ENCODE measurements at places on chromosomes 13 and 19.

DNA sequence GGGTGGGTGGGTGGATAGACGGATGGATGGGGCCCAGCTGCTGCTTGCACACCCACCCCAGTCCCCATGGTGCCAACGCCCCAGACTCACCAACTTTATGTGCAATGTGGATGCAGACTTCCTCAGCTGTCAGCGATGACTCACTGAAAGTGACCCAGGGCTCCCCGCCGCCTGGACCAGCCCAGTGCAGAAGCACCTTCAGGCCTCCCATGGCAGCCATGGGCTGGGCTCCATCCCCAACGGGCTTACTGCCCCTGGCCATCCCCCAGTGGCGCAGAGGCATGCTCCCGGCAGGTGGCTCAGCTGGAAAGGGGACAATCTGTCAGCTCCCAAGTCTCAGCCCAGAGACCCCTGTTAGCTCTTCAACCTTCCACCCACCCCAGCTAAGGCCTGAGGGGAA is 2.2 kb downstream of the TYK2 start:
- no peak for DNase-seq

DNA sequence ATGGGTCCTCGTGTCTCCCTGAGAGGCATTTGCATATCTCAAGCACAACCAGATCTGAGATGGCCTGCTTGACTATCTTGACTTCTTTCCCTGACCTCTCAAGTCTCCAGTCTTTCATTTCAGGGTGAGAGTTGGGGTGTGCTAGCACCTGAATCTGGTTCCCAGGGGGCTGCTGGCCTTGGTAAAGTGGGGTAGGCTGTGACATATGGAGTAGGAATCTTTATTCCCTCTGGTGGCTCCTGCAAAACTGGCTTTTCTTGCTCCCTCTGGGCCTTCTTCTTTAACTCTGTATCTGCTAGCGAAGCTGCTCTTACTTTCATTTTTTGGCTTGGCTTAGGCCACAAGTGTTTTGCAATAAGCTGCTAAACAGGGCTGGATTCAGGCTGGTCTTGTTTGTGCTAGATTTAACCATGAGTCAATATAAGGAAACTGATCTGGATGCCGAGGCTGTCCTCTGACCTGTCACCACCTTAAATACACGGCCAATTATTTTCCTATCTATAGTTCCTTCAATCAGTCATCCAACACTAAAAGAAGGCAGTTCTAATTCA is 42.3 kb downstream of the ZNF493 start:
- no peak for DNase-seq

DNA sequence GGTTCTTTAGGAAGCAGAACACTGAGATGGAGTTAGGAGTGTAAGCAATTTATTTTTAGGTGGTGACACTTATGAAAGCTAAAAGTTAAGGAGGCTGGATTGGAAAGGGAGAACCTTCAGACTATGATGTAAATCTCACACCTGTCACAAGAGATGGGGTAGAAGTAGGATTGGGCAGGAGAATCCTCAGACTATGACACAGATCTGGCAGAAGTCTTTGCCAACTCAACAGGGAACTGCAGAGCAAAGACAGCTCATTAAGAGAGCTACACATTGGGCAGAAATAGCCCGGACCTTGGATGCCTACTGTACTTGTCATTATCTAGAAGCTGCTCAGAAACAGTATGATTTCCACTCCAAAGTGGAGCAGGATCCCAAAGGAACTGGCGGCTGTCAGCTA is 134.4 kb downstream of the DNAJC15 start:
- no peak for DNase-seq

- no peak for DNase-seq
Measured at GRCh38 chr19:17946965-17947784, 14.4 kb downstream of the CCDC124 start.

GRCh38 chr13:98483601-98484288 is 93.2 kb downstream of the STK24 start:
- no peak for DNase-seq

DNA sequence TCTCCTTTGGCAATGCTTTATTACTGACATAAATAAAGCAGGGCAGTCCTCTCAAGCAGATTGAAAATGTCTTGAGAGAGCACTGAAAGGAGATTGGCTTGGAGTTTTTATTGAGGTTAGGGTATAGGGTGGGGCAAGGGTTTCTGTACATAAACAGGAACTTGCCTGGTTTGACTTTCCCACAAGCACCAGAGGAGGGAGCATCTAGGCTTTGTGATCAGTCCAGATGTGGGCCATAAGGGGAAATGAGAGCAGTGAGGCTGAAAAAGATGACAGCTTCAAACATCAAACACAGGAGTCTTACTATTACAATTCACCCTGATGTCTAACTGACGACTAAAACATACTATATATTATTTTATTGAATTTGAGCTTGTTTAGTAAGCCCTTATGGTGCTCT is 260.9 kb downstream of the MTUS2 start:
- no peak for DNase-seq

DNA sequence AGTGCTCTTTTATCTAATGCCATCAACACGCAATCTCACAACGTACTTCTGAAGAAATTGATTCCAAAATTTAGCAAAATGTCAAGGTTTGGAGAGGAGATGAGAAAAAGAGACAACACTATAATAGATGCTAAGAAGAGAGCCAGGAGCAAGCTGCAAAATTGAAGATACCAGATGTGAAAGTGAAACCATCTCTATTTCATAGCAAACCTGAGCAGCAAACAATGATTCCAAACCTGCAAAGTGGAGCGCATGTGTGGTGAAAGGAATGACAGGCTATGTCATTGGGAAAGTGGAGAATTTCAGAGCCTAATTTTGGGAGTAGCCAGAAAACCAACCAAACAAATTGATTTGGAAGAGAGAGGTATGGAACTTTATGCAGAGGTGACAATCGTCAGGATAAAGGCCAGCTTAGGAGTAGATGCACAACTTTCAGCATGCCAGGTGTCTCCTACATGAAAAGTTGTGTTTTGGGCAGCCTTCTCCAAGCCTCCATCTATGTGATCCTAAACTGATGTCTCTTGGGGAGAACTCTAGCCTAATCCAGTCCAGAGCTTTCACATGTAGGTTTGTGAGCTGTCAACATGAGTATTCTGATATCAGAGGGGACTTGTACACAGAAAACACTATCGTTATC is 158.4 kb upstream of the FNDC3A start:
- DNase-seq: no peak

DNA sequence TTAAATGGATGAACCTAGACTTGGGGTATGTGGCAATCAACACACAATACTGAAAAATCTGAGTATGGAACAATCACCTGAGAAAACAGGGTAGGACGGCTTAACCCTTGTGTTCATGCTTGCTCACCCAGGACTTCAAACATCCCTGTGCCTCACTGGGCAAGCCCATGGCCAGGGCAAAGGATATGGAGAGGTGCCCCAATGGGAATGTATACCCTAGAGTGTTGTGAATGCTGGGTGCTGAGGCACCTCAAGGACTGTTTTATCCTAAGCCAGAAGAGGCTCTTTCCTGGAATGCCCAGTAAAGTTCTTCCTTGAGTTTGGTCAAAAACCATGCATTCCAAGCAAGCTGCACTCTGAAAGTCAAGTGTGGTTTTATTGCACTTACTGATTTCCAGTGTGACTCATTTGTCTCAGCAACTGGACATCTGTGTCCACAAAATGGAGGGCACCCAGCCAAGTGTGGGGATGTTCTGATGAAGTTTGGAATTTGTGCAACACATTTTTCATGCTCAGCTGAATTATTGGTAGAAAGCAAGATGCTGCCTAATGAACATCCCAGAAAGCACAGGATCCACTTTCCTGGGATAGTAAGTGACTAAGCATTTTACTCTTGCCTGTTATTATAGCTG is 531.3 kb downstream of the RFC3 start:
- no peak for DNase-seq

DNA sequence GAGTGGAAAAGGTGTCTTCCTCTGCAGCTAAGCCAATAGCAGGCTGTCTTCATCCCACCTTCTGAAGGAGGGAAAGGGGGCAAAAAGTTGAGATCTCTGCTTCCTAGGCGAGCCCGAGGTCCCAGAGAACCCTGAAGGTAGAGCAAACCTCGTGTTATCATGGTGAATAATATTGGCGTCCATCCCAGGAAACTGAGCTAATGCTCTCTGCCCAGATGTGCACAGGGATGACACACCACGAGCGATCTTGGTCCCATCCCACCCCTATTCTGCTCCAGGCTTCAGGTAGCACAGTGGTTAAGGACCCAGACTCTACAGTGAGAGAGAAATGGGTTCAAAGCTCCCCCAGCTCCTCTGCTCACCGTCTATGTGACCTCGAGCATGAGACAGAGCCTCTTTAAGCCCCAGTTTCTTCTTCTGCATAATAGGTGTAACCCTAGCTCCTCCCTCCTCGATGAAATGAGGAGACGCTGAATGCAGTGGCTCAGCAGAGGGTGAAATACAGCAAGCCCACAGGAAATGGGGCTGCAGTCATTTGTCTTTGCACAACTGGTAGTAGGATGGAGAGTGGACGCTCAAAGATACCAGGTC is 9.9 kb upstream of the CEACAM20 start:
- DNase-seq: no peak

Measured in stimulated activated CD8-positive, alpha-beta memory T cell treated with anti-CD3 and anti-CD28 coated beads, Interleukin-7, amount 100 ng/mL, for 1 hour (primary cell).